ENCODE measurements at places on chromosomes 1 and 21. TPM values are rescaled to one million over a fixed set of nuclear protein-coding genes. Genes with fewer than 3 reads are reported as not detected.

GRCh38 chr1:87279966-87280535 lies 48.6 kb upstream of the LMO4 start:
- DNase-seq = no peak

DNA sequence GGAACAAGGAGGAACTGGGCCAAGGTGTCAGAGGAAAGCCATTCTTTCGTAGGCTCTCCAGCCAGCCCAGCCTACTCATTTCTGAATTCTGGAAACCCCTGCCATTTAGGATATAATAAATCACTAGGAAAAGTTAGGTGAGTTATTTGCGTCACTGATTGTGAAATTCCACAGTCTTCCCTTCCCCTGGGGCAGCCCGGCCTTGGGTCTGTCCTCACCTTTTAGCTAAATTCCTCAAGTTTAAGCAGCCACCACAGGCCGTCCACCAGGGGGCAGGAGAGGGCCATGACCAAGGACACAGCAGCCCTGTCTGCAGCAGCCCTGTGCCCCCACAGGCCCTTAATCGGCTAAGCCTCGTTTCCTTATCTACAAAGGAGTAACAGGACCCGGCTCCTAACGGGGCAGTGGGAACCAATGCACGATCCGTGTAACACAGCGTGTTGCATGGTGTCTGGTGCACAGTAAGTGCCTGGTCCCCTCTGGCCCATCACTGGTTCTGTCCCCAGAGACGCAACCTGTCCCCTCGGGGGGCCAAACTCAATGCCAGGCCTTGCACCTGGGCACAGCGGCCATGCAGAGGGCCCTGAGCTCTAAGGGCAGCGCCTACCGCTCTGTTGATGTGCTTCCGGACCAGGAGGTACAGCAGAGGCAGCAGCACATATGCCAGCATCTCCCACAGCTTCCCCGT lies 18.1 kb downstream of the GPR157 start:
- DNase-seq = peak; percentile 97

HES5 gene
- polyA plus RNA-seq = not detected

NHLH1 gene
- 0.10 TPM for polyA plus RNA-seq

DNA sequence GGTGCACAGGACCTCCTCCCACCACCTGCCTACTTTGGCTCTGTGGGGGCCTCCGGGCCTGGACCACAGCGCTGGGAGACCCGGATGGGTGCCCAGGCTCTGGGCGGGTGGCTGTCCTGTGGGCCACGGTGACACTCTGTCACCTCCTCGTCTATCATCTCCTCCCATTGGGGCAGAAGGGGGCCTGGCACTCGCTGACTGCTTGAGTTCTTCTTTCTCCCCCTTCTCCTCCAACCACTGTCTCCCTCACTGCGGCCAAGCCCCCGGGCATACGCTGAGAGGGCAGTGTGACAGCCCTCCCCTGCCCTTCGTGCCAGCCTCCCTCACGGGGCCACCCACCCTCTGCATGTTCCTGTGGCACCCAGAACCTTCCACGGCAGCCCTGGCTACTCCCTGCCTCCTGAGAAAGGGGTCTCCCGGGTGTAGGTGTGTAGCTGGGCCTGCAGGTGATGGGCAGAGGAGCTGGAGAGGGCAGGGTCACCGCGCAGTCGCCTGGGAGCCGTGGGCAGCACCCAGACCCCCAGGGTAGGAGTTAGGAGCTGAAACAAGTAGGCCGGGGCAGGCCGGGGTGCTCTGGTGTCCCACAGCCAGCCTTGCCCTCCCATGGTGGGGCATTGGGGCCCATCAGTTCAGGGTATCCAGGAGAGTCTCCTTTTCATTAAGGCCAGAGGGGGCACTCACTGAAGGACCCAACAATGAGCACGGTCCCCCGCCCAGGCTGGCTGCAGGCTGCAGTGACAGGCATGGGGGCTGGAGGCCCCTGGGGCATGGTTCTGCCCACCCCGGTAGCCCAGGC lies 9.2 kb upstream of the ARF1 start:
- DNase-seq = no peak

RNF223 gene
- 0.06 TPM for polyA plus RNA-seq
